ENCODE measurements at places on chromosomes 2 and 18.

- no peak for DNase-seq
Observed at GRCh38 chr18:55375930-55376329, 212.1 kb downstream of the TCF4 start.

DNA sequence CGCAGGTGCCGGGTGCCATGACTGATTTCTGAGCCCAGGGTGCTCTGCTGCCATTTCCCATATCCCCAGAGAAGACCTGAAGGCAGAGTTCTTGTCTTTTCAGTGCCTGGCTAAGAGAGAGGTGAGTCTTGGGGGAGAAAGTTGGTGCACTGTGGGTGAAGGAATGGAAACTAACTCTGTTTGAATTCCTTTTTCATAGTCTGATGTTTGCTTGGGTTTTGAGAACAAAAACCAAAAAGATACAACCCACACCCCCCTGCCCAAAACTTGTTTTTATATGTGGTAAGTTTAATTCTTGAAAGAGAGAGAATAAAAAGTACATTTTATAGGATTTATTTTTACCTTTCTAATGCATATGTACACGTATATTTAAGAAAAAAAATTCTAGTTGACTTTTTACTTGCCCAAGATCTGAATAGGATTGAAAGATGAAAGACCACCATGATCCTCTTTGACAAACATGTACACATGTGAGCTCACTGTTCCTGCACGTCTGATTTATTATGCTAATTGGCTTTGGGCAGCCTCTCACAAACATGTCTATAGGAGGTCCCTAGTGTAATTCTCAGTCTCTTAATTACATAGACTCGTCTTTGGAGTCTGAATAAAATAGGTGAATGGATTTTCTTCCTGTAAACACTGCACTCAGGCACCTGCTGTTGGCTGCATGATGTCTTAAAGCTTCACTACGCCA lies 46.3 kb downstream of the ARL4C start:
- DNase-seq: no peak

GRCh38 chr18:46211816-46212215 lies 107.6 kb downstream of the HAUS1 start:
- no peak for DNase-seq

DNA sequence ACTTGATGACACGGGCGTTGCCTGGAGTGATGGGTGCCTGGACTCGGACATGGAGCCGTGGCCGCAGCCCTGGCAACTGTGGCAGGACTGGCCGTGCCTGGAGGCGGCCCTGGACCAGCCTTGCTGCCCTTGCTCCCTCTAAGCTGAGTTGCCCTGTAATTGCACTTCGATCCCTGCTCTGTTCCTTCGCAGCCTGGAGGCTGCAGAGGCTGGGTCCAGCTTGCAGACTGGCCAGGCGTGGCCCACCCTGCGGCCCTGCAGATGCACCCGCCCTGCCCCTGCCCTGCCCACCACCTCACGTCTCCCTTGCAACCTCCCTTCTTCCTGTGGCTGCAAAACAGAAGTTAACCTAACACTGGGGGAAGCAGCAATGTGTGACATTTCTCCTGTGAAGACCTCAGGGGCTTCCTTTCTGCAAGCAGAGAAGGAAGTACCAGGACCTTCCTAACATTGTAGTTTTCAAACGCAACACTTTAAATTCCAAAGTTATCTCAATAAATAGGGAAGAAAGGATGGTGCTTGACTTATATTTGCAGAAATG lies 174.6 kb upstream of the TPO start:
- DNase-seq: no peak

DNA sequence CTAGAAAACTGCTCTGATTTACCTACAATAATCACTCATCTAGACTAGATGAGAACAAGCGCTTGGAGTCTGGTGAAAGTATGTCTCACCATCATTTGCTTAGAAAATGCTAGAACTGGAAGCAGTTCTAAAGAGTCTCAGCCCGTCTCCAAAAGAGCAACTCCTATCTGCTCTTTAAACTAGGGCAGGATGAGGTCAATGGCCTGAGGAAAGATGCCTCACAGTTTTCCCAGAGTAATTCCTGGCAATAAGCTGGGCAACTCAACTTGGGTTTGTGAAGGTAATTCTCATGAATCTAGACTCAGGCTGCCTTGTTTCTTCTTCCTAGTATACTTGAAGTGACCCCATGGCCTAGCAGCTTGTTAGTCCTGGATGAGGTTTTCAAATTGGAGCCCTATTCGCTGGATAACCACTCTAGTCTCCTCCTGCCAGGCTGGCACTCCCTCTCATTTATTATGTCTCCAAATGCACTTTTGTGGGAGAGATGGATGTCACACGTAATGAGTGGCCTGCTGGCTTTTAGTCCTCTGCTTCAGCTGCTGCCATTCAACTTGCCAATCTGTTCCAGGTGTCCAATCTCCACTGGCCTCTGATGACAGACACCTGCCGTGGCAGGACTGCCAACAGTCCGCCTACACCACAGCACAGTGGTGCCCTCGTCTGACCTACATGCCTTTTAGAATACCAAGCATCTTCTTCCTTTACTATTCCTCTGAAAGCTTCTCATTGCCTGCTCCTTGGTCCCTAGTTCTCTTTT lies 80.9 kb downstream of the CABYR start:
- DNase-seq: no peak

Measured in activated CD4-positive, alpha-beta T cell treated with anti-CD3 and anti-CD28 coated beads, Interleukin-2, amount 50 U/mL, for 48 hours (primary cell).